ENCODE measurements at places on chromosomes 2 and 18. TPM values are rescaled to one million over a fixed set of nuclear protein-coding genes. Genes with fewer than 3 reads are reported as not detected.

The HAUS1 gene
- total RNA-seq = 58.1 TPM

The ANKRD44 gene
- 234 TPM for total RNA-seq

The KLHL30 gene
- not detected for total RNA-seq

The CFAP65 gene
- not detected for total RNA-seq

The PLGLB1 gene
- not detected for total RNA-seq

The SLC11A1 gene
- total RNA-seq = 0.27 TPM

The GPR75 gene
- 3.6 TPM for total RNA-seq

The SPDYA gene
- 1.3 TPM for total RNA-seq

The TNFRSF11A gene
- total RNA-seq = 29.6 TPM

The HS6ST1 gene
- 15.4 TPM for total RNA-seq

The TBC1D8 gene
- 0.73 TPM for total RNA-seq

The NPHP1 gene
- not detected for total RNA-seq

The FEV gene
- total RNA-seq = not detected

The UPP2 gene
- total RNA-seq = not detected

The TUBA3E gene
- total RNA-seq = not detected

The GALR1 gene
- total RNA-seq = not detected

The RAX gene
- total RNA-seq = not detected

The GKN1 gene
- total RNA-seq = not detected

The ESPNL gene
- total RNA-seq = 0.14 TPM

The CXCR4 gene
- 97.6 TPM for total RNA-seq

The CETN1 gene
- total RNA-seq = not detected

The ADI1 gene
- total RNA-seq = 41.6 TPM

The DSC2 gene
- total RNA-seq = not detected

The FAM228B gene
- 6.6 TPM for total RNA-seq

The CYP1B1 gene
- total RNA-seq = 28.7 TPM

The KIAA2012 gene
- not detected for total RNA-seq

The SULT1C4 gene
- total RNA-seq = not detected

The TFCP2L1 gene
- total RNA-seq = 0.02 TPM

The SERPINB13 gene
- not detected for total RNA-seq

The YIPF4 gene
- 33.1 TPM for total RNA-seq

The ICA1L gene
- 6.2 TPM for total RNA-seq

The TDRD15 gene
- not detected for total RNA-seq

The CCDC74B gene
- 0.82 TPM for total RNA-seq

The CCNT2 gene
- 43.7 TPM for total RNA-seq

The MLPH gene
- total RNA-seq = not detected

The SRD5A2 gene
- 0.05 TPM for total RNA-seq

The INHA gene
- not detected for total RNA-seq

The TRABD2A gene
- 64.9 TPM for total RNA-seq

The PARD3B gene
- total RNA-seq = 1.7 TPM

The HMSD gene
- 1.2 TPM for total RNA-seq

The IL1R1 gene
- 0.11 TPM for total RNA-seq

The ALPG gene
- not detected for total RNA-seq

The UGT1A3 gene
- total RNA-seq = not detected

The FAM237A gene
- not detected for total RNA-seq

The AQP12B gene
- total RNA-seq = not detected

The EIF2AK3 gene
- total RNA-seq = 25.3 TPM

The MDH1B gene
- 0.09 TPM for total RNA-seq

The RAB31 gene
- 1.1 TPM for total RNA-seq

The LDLRAD4 gene
- 28.5 TPM for total RNA-seq

The TMEM200C gene
- total RNA-seq = not detected

The POLE4 gene
- 58.3 TPM for total RNA-seq

The CDKL4 gene
- total RNA-seq = 0.59 TPM

The SKOR2 gene
- total RNA-seq = not detected

The MYO7B gene
- 1.7 TPM for total RNA-seq

The CYP27C1 gene
- total RNA-seq = not detected
